ENCODE measurements at places on chromosomes 3 and 15.

DNA sequence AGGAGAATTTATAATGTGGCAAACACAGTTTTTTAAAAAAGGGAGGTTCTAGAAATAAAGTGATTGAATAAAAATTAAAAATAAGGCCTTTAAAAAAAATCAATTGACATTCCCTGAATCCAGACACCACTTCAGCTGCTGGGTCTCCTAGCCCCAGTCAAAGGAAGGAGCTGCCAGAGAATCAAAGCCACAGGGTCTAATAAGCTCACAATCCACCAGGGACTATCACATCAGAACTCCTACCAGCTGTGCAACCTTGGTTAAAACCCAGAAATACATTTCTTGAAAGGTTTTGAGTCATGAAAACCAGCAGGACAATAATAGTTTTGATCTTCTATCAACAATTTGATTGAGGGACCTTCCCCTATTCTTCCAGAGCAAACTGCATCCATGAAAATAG, 134.5 kb downstream of the MECOM start:
- no peak for ATAC-seq

DNA sequence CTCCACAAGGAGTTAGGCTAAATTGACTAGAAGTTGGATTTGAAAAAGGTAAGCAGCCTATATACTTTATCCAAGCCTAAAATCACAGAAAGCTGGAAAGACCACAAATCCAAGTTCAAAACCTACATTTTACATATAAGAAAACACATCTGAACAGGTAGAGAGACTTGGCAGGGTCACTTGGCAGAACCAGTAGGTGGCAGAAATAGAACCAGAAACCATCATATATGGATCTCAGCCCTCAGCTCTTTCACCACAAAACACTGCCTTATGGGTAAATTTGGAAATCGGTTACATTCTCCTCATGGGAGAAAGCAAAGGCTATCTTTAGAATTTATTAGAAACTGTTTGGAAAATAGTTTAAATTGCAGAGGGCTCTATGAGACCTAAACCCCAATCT, 44.2 kb downstream of the MKRN2 start:
- ATAC-seq: no peak

GRCh38 chr3:190446573-190447279, 3.0 kb downstream of the TMEM207 start:
- ATAC-seq: no peak

DNA sequence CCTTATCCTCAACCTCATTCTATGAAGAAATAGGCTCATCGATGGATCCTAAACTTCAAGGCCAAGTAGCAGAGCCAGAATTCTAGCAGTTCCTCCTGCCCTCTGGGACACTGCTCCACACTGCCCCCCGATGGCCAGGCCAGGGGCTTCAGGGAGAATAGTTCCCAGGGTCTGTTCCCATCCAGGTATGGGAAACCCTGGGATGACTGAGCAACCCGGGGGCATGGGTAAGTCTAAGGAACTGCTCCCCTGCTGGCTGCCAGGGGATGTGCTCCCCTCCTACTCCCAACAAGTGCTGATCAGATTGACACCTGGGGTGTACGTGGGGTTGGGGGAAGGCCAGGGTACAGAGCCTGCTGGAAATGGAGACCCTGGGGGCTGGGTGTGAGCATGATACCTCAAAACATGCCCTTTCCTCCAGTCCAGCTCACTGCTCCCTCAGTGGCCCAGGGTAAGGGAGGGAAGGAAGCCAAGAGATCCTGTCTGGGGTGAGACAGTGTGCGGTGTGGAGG, 7.6 kb downstream of the ULK3 start:
- peak; percentile 47 for ATAC-seq

DNA sequence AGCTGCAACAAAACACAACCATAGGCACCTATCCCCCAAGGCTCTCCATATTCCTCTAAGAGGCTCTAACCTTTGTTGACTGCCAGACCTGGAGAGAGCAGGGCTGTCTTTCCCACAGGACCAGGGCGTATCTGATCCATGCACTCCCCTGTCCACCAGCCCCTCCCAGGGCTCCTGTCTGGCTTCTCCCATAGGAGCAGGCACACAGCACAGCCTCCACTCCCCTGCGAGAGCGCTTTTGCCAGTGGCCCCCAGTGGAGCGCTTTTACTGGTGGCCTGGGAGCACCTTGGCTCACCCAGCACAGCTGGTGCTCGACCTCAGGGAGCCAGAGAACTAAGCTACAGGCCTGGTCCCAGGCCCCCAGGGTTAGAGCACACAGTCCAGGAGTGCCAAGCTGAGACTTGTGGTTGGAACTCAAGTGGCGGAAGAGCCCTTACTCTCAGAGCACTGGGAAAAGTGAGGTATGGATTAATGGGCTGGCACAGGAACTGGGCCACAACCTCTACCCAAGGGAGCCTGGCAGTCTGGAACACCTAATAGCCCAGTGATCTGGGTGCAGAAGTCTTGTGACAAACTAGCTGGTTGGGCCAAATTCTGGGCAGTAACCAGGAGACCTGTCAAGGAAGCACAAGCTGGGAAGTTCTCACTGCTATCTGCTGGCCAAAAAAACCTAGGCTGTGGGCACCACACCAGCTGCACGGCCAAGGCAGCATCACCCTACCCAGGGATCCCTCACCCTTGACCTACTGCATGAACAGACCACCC, 79.6 kb downstream of the PPP2R3A start:
- no peak for ATAC-seq

- ATAC-seq: no peak
Observed at GRCh38 chr3:169510693-169511010, 152.9 kb downstream of the MECOM start.

DNA sequence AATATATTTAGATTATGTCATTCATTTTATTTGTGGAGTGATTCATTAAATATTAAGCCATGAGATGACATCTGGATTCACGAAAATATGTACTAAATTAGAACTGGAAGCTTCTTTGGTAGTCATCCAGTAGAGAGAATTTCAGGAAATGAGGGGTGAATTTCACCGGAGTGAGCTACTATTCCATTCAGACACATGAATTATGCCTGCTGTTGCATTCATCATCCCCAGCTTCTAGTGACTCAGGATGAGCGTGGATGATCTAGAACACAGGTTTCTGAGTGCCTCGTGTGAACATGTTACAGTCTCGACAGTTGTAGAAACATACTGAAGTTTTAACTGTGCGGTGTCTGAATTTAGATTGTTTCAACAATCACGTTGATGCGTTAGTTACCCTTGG, 42.9 kb upstream of the GABRG3 start:
- no peak for ATAC-seq

GRCh38 chr3:78729946-78730345, 1037.9 kb downstream of the ROBO1 start:
- no peak for ATAC-seq

DNA sequence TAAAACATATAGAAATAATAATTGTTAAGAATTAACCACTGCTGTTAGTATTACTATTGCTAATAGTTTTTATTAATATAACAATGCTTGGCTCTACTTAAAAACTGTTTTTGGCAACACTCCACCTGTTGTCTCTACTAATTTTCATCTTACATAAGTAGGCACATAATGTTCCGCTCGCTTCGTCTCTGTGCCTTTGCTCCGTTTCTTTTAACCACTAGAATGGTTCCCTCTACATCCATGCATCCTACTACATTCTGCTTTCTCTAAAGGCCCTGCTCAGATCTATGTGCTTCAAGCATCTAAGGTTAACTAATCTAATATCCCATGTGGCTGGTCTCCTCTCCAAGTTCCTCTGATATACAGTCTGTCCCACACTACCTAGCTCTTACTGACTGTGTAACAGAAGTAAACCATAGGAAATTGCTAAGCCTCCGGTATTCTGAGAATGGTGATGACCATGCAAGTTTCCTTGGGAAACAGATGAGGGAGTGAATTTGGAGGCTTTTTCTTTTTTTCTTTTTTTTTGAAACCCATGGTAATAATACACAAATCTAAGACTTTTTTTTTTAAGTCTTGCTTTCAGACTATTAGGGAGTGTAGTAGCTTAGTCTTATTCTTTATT, 138.3 kb downstream of the P3H2 start:
- ATAC-seq: no peak

DNA sequence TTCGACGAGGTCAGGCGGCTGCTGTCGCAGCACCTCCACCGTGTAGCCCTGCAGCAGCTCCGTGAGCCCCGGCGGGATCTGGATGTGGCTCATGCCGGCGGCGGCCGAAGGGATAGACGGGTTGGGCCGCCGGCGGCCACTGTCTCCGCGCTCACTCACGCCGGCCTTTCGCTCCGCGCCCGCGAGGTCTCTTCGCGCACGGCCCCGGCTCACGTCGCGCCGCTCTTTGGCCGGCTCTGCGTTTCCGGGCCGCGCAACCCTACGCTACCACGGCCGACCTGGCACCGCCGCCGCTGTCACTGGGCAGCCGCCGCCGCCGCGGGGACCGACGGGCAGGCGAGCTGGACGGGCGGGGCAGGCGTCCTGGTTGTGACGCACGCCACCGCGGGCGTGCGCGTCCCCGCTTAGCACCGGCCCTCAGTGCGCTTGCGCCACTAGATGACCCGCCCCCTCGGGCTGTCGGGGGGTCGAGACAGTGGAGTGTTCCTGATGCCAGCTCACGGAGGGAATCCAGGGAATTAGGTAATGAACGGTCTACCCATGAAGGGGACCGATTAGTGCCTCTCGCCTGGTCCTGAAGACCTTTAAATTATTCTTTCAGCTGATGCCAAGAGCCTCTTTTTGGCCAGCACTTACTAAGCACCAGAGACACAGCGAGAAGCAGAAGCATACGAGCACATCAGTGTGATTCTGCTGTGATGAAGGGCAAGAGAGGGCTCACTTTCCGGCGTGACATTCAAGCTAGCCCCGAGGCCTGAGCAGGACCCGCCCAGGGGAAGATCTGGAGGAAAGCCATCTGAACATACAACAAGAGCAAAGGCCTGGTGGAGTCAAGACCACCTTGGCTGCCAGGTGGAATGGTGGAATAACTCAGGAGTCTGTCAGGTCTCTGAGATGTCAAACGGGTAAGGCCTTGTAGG, at the start of gene PRKAR2A:
TSS of gene PRKAR2A (minus strand) at position 371 of the 920 bp plus-strand sequence. CDS start at position 93, 278 bp downstream.
- ATAC-seq: peak; percentile 95

GRCh38 chr3:54139630-54140029, 17.3 kb downstream of the CACNA2D3 start:
- ATAC-seq: no peak

- no peak for ATAC-seq
Observed at GRCh38 chr3:143865302-143865701, 17.0 kb upstream of the SLC9A9 start.

GRCh38 chr3:10319804-10320203, 1.1 kb downstream of the SEC13 start:
- no peak for ATAC-seq

- no peak for ATAC-seq
Observed at GRCh38 chr3:144643771-144644198, 672.2 kb downstream of the DIPK2A start.

DNA sequence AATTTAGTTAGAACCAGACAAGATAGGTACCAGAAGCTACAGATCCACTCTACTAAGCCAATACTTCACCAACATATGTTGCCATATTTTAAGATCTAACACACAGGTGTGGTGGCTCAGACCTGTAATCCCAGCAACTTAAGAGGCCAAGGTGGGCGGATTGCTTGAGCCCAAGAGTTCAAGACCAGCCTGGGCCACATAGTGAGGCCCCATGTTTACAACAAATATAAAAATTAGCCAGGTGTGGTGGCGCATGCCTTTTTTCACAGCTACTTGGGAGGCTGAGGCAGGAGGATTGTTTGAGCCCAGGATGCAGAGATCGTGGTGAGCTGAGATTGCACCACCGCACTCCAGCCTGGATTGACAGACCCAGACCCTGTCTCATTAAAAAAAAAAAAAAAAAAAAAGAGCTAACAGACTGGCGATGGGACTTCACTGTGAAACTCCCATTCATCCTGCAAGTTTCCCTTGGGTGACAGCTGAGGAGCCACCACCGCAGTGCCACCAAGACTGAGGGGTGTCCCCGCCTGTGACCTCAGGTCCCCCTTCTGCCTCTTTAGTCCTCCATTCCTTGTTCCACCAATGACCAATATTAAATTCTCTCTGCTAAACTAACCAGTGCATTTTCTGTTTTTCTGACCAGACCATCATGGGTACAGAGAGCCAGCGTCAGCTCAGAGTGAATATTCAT, 163.3 kb downstream of the OR4M2 start:
- no peak for ATAC-seq

DNA sequence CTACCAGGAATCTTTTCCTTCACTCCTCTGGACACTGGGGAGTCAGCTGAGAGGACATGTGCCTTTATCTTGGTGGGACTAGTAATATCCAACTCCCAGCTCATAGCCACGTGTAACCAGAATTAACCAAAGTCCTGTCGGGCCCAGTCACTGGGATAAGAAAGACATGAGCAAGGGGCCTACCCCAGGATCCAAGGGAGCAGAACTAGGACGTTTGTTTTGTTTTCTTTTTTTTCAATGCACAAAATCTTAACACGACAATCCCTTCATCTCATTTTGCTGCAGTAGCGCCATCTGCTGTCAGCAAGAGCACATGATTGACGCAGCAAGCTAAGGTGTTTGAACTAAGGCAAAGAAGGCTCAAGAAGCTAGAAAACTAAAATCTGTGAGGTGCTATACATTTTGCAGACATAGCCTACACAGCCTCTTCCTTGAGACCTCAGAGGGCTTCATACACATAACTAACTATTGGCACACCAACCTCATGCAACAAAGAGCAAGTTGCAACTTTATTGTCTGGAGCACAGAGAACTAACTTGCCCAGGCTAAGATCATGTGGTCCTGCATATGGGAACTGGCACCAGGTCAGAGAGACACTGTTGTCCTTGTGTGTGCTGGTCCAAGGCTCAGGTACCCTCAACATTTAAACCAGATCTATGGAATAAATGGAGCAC, 43.6 kb downstream of the RLBP1 start:
- ATAC-seq: peak; percentile 46

DNA sequence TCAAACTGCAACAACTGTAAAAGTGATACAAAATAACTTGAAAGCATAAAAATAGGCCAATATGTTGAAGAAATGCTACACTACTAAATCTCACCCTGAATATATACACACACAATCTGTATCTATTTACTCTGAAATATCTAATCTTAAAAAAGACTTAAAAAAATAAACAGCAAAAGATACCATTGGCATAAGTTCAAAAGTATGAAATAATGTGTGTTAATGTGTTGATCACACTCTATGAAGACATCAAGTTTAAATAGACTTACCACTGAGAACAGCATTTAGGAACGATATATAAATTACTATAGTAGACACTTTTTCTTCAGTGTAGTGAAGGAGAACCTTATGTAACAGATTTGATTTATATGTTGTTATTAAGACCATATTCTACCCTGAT, 14.1 kb upstream of the SATB1 start:
- no peak for ATAC-seq

- peak; percentile 88 for ATAC-seq
Observed at GRCh38 chr15:94674296-94674695, 442.9 kb downstream of the MCTP2 start.

DNA sequence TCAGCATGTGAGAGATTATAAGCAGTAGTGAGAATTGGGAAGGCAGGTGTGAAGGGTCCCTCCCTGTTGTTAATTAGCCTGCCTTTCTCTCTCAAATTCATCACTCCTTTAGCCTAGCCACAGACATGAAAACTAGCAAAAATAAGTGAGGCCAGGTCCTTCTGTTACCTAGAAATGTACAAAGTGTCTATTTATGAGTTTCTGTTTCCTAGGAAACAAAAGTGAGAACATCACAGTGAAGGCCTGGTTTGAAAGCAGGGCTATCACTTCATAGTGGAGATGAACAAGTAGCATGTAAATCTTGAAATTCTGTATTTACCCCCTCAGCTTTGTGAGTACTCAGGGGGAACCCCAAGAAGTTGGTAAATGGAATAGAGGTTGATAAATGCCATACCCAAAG, 78.2 kb upstream of the UMPS start:
- no peak for ATAC-seq

- no peak for ATAC-seq
Observed at GRCh38 chr3:188440340-188440972, 286.5 kb downstream of the LPP start.

Data from esophagus mucosa (tissue), 1 donor.